Endothelial cell of umbilical vein (primary cell): ENCODE measurements at places on chromosomes 3 and 15. TPM values are rescaled to one million over a fixed set of nuclear protein-coding genes. Genes with fewer than 3 reads are reported as not detected.

DNA sequence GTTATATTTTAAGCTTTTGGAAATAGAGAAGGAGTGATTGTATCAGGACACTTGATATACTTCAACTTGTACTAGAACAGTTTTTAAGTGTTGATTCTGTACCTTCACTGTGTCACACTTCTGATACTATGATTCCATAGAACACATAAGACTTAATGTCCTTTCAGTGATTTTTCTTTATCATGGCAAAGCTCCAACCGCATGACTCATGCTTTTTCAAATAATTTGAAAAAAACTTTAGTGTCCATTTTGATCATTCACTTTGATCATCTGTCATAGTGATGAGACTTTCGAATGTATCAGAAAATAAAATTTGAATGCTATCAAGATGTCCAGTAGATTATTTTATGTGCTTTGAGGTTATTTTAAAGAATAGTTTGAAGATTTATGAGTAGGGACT lies 32.0 kb downstream of the AP4E1 start:
- DNase-seq = peak; percentile 66

GRCh38 chr15:69450968-69451695 lies 1.5 kb upstream of the RPLP1 start:
- DNase-seq = no peak

DNA sequence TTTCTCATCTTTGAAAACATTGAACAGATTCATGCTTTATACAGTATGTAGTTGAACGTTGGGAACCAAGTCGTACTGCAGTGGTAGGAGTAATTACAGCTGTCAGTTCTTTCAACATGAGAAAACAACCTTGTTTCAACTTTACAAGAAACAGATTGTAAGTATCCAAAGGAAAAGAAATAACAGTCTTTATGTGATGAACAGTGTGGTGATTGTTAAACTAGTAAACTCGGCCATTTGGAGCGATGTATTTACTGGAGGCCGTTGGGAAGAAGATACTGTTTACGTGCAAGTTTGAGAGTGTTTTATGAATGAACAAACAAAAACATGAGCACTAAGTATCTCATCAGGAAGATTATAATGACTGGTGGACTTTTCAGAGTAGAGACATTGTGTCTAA lies 48.4 kb downstream of the EPHA3 start:
- no peak for DNase-seq

- DNase-seq = no peak
Observed at GRCh38 chr3:144287001-144287400, 315.4 kb downstream of the DIPK2A start.

- DNase-seq = no peak
Observed at GRCh38 chr3:40304352-40304751, 5.2 kb upstream of the EIF1B start.

GRCh38 chr3:114226313-114226712 lies 11.1 kb downstream of the ZNF80 start:
- DNase-seq = no peak

DNA sequence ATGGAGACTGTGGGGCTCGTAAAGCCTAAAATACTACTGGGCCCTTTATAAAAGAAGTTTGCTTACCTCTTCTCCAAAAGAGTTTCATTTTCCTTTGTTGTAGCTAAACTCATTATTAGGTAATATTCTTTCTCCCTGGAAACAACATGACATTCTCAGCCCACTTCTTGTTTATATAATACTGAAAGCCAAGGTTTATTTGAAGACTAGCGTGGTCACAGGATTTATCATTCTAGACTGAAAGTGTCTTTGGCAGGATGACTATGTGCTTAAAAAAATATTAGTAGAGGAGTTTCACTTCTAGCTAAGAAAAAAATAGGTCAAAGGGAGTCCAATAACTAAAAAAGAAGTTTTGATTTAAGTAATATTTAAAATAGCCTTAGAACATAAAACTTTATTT lies 1085.2 kb upstream of the CADM2 start:
- DNase-seq = no peak

DNA sequence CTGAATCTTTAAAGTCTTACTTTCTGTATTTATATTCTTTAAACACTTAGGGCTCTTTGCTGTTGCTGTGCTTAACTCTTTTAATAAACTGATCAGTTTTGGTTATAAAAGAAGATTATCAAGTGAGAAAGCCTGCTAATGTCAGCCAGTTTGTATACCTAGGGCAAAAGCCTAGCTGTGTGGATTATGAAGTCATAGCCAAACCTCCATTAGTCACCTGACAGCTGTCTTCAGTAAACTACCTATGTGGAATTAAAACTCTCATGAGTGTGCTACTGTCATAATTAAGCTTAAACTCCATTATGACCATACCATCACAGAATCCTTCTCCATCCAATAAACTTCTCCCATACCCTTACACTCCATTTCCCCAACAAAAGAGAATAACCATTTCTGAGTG lies 762.7 kb downstream of the NTRK3 start:
- DNase-seq = no peak

- DNase-seq = peak; percentile 86
Observed at GRCh38 chr3:35664460-35664919, 25.2 kb downstream of the ARPP21 start.

DNA sequence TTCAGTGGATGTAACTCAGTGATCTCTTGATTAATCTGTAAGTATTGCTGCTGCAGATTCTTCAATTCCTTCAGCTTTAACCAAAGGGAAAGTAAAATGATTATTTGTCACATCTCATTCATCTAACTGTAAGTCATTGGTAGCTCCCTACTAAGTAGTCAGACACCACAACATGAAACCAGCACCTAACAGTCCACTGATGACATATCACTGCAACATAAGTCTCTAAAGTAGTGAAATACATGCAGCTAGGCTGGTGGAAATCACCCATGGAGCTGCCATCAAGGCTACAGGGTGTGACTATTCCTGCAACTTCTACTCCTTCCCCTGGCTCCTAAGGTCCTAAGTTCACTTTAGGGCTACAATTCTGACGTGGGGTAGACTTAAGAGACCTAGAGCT lies 21.1 kb upstream of the HCLS1 start:
- no peak for DNase-seq

DNA sequence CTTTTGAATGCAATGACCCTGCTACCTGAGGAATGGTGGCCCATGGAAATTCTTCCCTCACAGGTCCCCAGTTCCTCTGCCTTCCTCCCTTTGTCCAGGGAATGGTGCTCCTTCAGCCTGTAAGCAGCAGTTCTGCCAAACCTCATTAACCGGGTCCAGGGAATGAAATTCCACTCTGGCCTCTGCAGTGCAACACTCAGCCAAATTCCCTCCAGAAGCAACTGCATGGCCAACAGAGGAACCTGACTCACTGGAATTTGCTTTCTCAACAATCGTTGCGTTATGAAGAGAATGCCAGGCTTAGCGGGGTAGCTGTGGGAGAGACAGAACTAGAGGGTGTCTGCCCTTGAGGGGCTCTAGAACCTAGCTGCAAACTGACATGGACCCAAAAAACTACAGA lies 449.4 kb upstream of the PROK2 start:
- no peak for DNase-seq

GRCh38 chr15:85840079-85840801 lies 45.5 kb upstream of the KLHL25 start:
- DNase-seq = peak; percentile 75

- no peak for DNase-seq
Observed at GRCh38 chr3:69324362-69325025, 61.4 kb downstream of the FRMD4B start.

DNA sequence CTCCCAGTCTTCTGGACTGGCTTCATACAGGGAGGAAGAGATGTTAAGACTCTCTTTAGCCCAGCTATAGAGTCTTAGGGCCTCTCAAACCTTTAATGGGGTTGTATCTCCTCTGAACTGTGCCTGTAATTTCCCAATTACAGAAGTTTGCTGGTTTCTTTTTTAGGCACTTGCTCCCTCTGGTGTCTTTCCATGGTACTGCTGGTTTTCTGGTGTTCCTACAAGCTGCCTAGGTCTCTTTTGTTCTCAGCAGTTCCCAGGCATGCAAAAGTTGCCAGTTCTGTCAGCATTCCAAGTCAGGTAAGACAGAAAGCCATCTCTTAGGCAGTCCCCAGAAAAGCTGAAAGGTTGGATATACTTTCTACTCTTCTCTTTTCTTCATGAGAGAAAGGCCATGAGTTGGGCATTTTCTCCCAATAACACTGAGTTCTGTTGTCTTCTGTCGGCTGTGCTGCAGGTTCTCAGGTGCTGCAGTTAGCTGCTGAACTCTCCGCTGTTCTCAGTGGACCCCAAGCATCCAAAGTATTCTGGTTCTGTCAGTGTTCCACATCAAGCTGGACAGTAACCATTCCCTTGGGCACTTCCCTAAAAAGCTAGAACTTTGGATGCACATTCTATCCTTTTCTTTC lies 54.4 kb upstream of the EHHADH start:
- DNase-seq = peak; percentile 68

The ADAMTS7 gene
- total RNA-seq = 56.4 and 64.7 TPM in 2 replicates

The CFAP100 gene
- total RNA-seq = not detected in 2 replicates

The EPHA3 gene
- not detected in 2 replicates for total RNA-seq

The ARPP19 gene
- 176 and 191 TPM in 2 replicates for total RNA-seq

The CFAP92 gene
- 0.21 and 0.62 TPM in 2 replicates for total RNA-seq

The ZNF660 gene
- 1.0 and 1.5 TPM in 2 replicates for total RNA-seq

The SCN5A gene
- 13.1 and 20.0 TPM in 2 replicates for total RNA-seq

The CEMIP gene
- total RNA-seq = not detected in 2 replicates

The GRAMD1C gene
- 17.0 and 24.0 TPM in 2 replicates for total RNA-seq

The CHRNA7 gene
- 2.6 and 2.7 TPM in 2 replicates for total RNA-seq

The AGTR1 gene
- total RNA-seq = not detected in 2 replicates

The GOLGA6B gene
- total RNA-seq = not detected in 2 replicates

The CNTN3 gene
- not detected in 2 replicates for total RNA-seq
